ENCODE measurements at places on chromosomes 13 and 19. TPM values are rescaled to one million over a fixed set of nuclear protein-coding genes. Genes with fewer than 3 reads are reported as not detected.

Gene CGB5
- not detected for total RNA-seq

DNA sequence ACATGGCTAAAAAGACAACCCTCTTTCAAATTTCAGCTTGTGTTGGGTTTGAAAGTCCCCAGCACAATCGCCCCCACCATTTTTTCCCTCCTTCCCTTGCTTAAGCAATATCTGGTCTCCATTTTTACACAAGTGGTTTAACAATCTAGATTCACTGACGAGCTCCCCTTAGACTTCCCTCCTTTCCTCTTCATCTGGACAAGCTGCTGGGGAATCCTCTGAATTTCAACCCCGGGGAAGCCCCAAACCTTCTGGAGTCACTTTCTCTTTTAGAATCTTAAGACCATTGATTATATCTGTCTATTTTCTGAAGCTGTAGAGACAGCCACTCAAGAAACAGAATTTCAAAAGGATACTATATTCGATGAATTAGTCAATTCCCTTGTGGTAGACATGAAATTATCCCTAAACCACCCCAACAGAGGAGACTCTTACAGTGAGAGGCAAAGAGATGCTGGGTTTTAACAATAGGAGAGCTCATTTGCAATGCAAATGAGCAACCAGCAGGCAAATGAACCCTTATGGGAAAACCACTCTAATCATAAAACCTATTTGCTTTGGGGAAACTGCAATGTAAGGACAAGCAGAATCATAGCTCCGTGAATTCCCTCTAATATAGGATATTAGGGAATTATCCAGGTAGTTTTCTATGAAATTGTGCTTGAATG, 78.9 kb downstream of the TEX26 start:
- DNase-seq = no peak

DNA sequence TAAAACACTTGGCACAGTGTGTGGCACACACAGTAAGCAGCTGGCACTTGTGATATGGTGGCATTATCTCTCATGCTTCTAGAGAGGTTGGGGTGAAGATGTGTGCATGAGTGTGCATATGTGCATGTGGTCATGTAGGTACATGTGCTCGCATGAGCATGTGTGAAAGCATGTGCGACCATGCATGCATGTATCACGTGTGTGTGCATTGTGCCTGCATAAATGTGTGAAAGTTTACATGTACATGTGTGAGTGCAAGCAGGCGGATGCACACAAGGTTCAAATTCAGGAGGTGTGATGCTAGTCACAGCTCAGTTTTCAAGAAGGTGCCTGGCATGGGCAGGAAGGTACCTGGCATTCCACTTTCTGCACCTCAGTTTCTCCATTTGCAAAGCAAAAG, 59.0 kb upstream of the UQCRFS1 start:
- DNase-seq = no peak

DNA sequence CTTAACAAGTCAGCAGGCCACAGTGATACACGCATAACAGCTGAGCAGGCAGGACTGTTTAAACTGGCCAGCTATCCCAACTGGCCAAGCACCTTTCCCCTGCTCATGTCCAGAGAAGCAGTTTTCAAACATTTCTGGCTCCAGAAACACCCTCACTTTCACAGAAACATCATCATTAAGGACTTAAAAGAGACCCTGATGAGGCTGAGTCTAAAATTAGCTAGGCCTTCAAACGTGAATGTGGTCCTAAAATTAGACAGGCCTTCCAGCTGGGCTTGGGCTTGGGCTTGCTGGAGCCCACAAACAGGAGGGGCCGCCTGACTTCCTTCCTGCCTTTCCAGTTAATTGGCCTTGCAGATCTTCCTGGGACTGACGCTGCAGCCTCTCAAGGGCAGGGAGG, 334.2 kb downstream of the DNAJC15 start:
- DNase-seq = no peak

DNA sequence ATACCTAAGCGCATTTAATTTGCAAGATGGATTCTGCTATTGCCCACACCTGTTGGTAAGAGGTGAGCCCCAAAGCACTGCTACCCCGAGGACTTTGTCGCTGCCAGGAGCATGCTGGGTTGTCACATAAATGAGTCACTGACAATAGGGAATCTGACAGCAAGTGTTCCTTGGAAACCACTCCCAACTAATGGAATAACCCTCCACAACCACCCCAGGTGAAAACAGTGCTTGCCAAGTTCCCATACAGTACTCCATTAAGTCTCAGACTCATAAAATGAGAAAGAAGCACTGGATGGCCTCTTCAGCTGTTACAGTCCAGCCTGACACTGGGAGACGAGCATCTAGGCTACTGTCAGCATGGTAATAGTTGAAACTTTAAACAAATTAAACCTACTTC, 108.6 kb downstream of the EFNB2 start:
- no peak for DNase-seq

- no peak for DNase-seq
These were observed 17.4 kb downstream of the NLRP9 start for GRCh38 chr19:55720801-55721200.

GRCh38 chr13:45269204-45269603, 68.4 kb upstream of the KCTD4 start:
- DNase-seq = no peak

GRCh38 chr13:96696389-96696900, 297.8 kb downstream of the OXGR1 start:
- DNase-seq = no peak

Gene ERICH4
- total RNA-seq = not detected

Gene C19orf12
- total RNA-seq = 46.8 TPM

DNA sequence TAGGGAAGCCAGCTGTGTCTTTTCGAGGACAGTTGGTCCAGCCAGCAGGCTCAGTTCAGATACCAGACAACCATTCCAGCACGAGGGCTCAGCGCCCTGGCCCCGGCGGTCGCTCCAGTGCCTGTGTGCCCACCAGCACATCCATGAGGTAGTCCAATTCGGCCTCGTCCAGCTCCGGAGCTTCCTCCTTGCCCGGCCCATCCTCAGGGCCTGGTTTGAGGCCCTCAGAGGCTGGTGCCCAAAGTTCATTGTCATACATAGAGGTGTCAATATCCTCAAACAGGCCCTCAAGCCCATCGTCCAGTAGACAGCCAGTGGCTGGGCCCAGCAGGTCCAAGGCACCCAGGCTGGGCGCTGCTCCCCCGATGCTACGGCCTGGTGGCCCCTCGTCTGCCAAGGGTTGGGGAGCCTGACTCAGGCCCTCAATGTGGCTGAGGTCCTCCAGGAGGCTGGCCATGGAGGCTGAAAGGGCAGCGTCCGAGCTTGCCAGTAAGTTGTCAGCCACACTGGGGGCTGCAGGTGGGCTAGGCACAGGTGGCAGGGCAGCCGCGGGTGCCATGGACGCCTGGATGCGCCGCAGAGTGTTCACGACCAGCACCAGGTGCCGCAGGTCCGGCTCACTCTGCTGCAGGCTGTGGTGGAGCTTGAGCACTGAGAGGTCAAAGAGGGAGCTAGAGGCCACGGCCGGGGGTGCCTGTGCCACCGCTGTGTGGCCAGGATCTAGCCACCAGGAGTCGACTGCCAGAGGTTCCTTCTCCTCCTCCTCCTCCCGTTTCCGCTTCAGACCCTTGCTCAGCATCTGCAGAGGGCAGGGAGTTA, 2.8 kb downstream of the SERTAD1 start:
- DNase-seq = no peak

Gene MRI1
- total RNA-seq = 39.7 TPM

Gene TSPAN16
- total RNA-seq = not detected

DNA sequence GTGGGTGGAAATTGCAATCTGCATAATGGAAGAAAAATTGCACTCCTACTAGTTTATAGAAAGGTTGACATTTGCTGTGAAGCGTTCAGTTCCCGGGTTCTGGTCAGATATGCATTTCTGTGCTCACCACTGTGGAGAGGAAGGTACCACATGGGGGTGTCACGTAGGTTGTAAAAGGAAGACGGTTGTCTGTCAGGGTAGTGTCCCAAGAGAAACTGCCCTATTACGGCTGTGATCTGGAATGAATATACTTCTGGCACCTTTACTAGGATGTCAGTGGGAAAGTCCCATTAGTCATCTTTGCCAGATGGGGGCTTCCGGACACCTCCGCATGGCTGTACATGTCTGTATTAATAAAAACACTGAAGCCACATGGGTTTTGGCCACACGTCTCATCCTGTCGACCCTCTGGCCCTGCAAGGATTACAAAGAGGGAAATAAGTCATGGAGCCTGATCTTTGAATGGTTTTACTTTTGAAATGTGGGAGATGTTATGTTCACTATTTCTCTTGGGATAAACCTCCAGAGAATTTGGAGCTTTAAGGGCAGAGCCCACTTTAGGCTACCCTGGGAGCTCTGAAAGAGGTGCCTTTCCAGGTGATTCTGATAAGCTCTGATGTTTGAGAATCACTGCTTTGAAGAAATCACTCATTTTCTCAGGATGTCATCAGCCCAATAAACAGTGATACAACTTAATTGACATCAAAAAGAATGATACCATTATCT, 133.9 kb downstream of the AKAP11 start:
- peak; percentile 44 for DNase-seq

- DNase-seq = peak; percentile 31
These were observed 4.0 kb downstream of the P2RY11 start for GRCh38 chr19:10115392-10116084.

DNA sequence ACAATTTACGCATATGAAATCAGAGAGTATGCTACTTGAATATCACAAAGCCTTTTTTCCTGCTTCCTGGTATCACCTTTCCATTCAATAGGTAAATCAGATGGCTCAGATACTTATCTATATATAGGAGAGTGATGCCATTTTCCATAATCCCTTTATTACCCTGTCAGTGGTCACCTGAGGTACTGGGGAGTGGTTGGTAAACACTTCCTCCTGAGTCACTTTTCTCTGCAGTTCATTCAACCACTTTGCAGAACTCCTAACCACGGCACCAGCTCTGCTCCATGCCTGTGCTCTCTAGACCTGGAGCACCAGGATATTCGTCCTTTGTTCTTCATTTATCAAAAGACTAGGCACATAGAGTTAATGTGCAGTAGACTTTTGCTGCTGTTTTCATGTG, 748.5 kb upstream of the KLHL1 start:
- no peak for DNase-seq

DNA sequence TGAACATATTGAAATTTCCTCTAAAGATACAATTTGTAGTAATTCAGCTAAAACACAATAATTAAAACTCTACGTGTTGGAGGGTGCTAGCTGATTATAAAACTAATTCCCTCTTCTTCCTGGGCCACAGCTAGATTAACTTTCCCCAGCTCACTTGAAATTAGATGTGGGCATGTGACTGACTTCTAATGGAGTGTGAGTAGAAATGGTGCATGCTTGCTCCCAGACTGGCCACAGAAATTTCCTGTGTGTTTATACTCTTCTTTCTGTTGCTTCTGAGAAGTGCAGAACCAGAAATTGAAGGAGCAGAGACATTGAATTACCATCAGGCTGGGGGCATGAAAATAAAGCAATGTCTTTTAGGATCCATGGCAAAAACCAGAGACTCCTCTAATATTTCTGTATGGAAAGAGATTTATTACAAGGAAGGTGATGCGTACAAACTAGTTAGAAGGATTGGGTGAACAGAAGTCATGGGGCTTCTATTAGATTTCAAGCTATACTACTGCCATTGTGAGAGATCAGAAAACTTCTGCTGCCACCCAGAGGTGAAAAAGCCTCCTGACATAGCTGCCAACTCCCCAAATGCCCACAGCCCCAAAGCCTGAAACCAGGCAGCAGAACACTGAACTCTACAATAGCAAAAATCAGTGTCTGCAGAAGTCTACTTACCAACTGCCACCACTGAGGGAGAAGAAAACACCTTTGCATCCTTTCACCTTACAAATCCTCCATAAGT, 379.2 kb upstream of the MIR17HG start:
- DNase-seq = peak; percentile 40

DNA sequence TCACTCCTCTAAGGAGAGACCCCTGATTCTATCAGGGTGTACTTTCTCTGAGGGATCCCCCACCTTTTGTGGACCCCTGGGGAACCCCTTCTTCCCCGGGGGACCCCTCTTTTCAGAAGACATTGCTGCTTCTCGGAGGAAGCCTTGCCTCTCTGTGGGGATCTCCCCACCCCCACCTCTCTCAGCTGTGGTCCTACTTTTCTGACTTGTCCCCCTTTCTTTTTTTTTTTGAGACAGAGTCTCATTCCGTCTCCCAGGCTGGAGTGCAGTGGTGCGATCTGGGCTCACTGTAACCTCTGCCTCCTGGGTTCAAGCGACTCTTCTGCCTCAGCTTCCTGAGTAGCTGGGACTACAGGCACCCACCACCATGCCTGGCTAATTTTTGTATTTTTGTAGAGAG, 18.4 kb upstream of the GATAD2A start:
- no peak for DNase-seq

Gene LIG1
- total RNA-seq = 10.6 TPM

DNA sequence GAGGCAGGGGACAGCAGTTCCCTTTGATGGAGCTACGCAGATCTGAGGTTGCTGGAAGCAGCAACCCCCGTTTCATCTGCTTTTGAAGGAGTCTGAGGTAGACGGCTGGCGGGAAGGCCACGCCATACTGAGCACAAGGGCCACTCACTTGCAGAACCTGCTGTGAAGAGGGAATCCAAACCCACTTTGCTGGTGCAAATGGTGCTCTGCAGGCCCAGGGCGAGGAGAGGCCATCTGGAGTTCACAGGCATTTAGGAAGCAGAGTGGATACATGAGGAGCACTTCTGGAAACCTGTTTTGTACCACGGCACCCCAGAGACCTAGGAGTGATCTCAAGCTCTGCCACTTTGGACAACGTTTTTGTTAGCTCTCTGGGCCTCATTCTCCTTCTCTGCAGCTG, 227.8 kb downstream of the UQCRFS1 start:
- no peak for DNase-seq

DNA sequence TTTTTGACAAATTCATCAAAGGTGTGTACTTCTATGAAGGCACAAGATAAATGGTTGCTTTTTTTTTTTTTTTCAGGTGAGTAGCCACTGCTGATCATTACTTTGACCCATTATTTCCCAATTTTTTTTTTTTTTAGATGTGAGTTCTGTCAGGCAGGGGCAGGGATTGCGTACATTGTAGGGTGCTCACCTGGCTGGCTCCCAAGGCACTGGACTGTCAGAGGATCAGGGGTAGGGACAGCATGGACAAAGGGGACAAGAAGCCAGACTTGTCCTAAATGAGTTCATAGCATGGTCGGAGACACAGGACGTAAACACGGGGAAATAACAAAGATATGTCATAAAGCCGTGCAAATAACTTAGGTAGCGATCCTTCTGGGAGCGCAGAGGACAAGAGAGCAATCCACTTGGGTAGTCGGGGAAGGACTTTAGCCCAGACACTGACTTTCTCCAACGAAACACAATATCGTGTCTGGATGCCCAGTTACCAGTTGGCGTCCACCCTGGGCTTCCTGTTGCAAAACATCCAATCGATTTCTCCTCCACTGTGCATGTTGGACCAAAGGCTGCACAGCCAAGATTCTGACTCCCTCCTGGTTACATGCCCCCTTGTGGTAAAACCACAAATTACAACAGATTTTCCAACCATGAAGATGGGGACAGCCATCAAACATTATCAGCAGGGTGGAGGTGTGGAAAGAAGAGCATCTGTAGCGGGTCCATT, 27.5 kb upstream of the KATNAL1 start:
- DNase-seq = peak; percentile 18

Gene TMEM38A
- not detected for total RNA-seq
